ENCODE measurements at places on chromosomes 16 and 17.

GRCh38 chr16:82389956-82390650 is 220.1 kb upstream of the MPHOSPH6 start:
- ATAC-seq = no peak

GRCh38 chr17:49583889-49584288 is 8.2 kb downstream of the NXPH3 start:
- ATAC-seq = no peak

DNA sequence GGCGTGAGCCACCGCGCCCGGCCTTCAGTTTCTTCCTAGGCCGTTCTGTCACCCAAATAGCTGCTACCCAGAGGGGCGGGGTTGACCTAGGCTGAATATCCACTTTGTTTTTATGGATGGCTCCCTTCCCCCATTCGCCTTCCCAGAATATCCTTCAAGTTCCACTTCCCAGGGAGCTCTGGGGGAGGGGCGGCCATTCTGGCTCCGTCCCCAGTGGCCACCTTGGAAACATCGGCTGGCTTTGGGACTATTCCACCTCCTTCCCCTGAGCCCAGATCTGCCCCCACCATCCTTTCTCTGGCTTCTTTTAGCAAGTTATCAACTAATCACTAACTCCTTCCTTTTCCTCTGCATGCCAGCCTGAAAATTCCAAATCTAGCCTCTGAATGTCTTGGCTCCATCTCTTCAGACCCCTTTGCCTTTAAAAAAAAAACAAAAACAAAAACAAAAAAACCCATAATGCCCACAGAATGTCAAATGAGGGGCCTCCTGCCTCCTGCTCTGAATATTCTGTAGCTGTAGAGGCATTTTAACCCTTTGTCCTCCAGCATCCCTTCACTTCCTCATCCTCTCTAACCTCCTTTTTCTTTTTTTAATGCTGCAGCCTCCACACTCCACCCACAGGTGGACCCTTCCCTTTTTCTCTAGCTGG is 6.4 kb downstream of the ATP1B2 start:
- no peak for ATAC-seq

- no peak for ATAC-seq
These were observed 4.3 kb downstream of the RCVRN start for GRCh38 chr17:9900784-9901183.

DNA sequence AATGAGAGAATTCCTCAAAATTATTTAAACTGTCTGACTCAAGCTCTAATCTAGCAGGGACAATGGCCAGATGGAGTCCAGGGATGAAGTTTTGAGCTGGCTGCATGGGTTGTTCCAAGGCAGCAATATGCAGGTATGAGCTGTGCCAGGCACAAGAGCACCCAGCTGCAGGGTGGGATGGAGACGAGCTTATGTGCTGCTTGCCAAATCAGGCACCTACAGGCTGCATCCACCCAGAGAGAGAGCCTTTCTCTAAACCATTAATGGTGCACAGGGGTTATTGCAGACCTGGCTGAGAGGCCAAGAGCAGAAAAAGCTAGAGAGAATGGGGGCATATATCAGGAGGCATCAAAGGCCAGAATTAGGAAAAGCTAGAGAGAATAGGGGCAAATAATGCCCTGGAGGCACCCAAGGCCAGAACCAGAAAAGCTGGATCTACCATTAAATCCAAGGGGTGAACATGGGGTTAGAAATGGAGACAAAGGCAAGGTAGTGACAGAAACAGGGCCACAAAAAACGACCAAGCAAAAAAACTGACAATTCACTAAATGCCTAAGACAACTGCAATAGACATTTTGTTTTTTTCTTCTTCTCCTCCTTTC is 11.0 kb downstream of the KRT33A start:
- no peak for ATAC-seq

GRCh38 chr17:41413982-41414381 is 10.4 kb downstream of the KRT37 start:
- ATAC-seq = no peak

- ATAC-seq = no peak
These were observed 23.5 kb downstream of the TUBG1 start for GRCh38 chr17:42632949-42633444.

GRCh38 chr16:87040169-87041117 is 276.7 kb downstream of the C16orf95 start:
- ATAC-seq = no peak

DNA sequence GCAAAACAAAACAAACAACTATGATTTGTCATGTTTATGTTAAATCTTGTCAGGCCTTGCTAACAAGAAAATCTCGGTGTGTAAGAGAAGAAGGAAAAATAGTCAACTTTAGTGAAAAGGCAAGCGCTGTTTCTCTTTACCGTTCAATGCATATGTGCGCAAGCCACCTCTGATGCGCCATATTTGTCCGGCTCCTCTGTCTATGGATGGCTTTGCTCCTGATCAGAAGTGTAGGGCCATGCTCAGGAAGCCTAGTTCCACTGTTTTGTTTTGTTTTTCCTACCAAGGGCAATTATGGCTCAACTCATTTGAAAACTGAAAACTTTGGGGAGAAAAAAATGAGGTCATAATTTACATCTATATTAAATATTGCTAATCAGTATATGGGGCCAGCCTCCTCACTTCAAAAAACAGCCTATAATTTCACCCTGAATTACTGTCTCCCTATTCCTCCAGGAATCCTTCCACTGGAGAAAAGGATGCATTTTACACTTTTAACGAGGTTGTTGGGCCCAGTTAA is 4.5 kb downstream of the MAF start:
- no peak for ATAC-seq

GRCh38 chr17:61452301-61453290 is at the start of gene TBX4:
TBX4 (plus strand) TSS chr17:61452422; CDS start chr17:61456491, 4,069 bp downstream.
- ATAC-seq = no peak

DNA sequence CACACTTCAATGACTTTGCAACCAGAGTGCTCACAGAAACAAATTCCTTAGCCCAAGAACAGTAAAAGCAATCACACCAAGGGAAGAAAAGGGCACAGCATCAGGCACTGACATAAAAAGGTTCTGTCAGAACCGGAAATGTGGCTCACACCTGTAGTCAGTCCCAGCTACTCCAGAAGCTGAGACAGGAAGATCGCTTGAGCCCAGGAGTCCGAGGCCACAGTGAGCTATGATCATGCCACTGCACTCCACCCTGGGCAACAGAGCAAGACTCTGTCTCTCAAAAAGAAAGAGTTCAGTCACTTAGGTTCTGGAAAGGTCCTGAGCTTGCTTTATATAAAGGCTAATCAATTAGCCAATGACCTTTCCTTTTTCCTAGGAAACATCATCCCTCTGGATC is 22.7 kb downstream of the YWHAE start:
- ATAC-seq = no peak
